ENCODE measurements at places on chromosomes 1 and 21.

DNA sequence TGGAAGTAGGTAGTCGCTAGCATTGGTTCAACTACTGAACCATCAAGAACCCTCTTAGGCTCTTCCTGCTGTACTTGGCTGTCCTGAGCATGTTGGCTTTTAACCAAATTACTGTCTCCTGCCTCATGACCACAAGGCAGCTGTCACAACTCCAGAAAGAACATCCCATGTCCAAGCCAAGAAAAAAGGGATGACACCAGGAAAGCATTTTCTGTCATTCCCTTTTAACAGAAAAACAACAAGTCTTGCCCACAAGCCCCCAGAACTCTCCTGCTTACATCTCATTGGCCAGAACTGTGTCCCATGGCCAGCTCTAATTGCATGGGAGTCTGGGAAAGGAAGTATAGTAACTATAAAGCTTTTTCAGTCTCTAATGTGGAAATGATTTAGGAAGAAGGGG is 2.4 kb upstream of the RNU5D-1 start:
- DNase-seq = no peak

GRCh38 chr21:35408401-35408800 is 359.3 kb upstream of the RUNX1 start:
- no peak for DNase-seq

- DNase-seq = no peak
These were observed 7.0 kb downstream of the IL12RB2 start for GRCh38 chr1:67314696-67315095.

- peak; percentile 73 for DNase-seq
These were observed 64.4 kb upstream of the TIAM1 start for GRCh38 chr21:31408301-31409088.

GRCh38 chr1:45394342-45394741 is 54.1 kb upstream of the MUTYH start:
- no peak for DNase-seq

DNA sequence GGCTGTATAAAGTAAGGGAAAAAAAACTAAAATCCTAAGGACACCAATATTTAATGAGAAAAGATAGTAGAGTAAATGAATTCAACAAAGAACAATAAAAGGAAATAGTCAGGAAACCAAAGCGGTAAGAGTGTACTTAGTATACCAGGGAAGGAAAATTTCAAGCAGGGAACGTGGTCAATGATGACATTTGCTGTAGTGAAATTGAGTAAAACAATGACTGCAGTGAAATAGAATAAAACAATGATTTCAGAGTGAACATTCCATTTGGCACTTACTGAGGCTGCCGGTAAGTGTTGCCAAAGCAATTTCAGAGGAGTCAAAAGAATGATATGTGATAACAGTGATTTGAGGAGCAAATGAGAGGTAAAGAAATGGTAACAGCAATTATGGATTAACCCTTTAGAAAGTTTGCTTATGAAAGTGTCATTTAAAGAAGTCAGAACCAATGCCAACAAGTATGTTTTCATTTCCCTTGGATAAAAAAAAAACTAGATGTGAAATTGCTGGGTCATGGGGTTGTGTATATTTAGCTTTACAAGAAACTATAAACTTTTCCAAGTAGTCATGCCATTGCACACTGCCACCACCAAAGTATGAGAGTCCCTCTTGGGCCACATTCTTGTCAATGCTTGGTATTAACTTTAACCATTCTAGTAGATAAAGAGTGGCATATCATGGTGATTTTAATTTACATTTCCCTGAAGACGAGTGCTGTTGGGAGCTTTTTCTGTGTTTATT is 50.5 kb downstream of the VCAM1 start:
- no peak for DNase-seq

GRCh38 chr1:25609921-25610320 is 6.7 kb upstream of the MAN1C1 start:
- DNase-seq = no peak

DNA sequence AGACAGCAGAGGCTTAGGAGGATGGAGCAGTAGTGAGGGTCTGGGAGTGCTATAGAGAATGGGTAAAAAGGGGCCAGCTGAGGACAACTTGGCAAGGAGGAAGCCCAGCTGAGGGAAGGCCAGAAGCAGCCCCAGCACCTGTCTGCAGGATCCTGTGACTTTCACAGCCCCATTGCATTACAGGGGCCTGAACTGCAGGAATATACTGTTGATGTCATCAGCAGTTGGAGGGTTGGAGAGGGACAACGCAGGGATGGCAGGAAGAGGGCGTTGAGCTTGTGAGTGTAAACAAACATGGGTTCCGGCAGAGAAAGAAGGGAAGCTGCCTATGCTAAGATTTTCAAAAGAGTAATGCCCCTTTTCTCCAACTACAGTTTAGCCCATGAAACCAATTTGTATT is 628.5 kb downstream of the SMYD3 start:
- no peak for DNase-seq

DNA sequence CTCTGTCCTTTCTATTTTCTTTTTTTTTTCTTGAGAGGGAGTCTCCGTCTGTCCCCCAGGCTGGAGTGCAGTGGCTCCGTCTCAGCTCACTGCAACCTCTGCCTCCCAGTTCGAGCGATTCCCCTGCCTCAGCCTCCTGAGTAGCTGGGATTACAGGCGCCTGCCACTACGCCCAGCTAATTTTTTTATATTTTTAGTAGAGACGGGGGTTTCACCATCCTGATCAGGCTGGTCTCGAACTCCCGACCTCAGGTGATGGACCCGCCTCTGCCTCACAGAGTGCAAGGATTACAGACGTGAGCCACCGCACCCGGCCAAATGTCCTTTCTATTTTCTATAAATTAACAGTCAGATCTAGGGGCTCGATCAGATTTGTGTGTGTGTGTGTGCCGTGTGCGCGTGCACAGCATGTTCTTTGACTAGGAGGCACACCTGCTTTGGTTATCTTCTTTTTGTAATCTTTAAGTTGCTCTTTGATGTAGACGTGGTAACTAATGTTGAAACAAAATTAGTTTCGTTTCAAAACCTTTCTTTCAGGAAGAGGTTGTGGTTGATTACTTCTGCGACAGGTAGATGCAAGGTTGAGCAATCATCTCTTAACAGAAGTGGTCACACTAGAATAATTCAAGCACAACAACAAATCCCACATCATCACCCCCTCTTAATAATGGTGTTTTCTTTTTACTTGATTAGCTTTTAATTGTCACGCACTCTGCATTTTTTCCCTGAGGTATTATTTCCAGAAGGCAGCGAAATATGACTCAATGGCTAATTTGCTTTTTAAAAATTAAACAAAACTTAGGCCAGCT is 779 bp upstream of the DEGS1 start:
- peak; percentile 15 for DNase-seq

DNA sequence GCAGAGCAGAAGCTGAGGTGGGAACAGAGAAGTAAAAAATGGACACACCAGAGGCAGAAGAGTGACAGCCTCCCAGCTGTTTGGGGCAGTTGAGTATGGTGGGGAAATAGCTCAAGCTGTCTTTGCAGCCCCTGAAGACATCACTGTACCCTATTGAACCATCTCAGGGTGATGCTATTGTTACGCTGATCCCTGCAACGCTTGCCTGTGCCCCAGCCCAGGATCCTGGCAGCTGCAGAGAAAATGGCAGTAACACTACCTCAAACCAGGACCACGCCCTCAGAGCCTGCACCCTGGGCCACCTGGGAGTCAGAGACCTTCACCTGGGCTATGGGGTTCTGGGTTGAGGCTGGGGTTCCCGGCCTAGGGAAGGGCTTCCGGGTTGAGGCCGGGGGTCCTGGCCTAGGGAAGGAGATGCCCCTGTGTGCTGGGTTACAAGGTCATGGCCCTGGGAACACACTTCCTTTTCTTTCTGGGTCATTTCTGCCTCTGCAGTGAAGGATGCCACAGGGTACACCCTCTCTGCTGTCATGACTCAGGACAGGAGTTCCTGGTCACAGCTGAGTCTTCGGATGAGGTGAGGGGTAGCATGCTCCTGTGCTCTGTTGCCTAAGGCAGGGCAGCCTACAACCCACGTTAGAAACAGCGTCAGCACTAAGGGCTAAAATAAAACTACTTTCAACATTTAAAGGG is 11.6 kb downstream of the BSND start:
- no peak for DNase-seq

- peak; percentile 70 for DNase-seq
These were observed 42.5 kb downstream of the MRAP start for GRCh38 chr21:32340863-32341848.

- peak; percentile 53 for DNase-seq
These were observed 425.5 kb downstream of the KCTD3 start for GRCh38 chr1:215992620-215993019.

DNA sequence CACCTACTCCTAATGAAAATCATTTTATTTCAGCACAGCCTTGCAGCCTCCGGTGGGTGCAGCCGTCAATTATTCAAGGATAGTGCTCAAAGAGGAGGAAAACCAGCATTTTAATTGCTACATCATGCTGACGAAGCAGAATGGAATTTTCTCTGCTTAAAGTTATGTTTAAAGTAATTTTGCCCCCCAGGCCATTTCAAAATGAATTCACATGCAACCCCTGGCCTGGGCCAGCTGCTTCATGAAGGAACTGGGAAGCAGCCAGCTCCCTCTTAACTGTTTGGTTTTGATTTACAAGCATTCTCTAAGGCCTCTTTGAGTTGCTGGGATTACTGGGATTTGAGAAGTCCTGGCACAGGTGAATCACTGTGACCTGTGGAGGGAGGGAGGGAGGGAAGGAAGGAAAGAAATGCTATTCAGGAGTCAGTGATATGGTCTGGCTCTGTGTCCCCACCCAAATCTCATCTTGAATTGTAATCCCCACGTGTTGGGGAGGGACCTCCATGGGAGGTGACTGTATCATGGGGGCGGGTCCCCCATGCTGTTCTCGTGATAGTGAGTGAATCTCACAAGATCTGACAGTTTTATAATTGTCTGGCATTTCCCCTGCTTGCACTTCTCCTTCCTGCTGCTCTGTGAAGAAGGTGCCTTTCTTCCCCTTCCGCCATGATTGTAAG is 66.0 kb downstream of the PGBD5 start:
- DNase-seq = no peak

GRCh38 chr1:44059212-44059611 is 27.9 kb upstream of the SLC6A9 start:
- no peak for DNase-seq

DNA sequence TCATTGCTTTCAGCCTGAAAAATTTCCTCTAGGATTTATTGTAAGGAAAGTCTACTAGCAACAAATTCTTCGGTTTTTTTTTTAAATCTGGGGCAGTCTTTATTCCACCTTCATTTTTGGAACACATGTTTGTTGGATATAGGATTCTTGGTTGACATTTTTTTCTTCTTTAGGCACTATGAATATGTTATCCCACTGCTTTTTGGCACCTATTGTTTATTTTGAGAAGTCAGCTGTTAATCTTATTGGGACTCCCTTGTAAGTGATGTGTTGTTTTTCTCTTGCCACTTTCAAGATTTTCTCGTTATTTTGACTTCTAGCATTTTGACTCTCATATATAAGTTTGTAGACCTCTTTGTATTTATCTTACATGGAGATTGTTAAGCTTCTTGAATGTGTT is 99.3 kb downstream of the NPHS2 start:
- DNase-seq = no peak

GRCh38 chr1:66540434-66541032 is 6.6 kb downstream of the SGIP1 start:
- DNase-seq = no peak

- DNase-seq = no peak
These were observed 321.6 kb upstream of the LRRC7 start for GRCh38 chr1:69246109-69246508.

DNA sequence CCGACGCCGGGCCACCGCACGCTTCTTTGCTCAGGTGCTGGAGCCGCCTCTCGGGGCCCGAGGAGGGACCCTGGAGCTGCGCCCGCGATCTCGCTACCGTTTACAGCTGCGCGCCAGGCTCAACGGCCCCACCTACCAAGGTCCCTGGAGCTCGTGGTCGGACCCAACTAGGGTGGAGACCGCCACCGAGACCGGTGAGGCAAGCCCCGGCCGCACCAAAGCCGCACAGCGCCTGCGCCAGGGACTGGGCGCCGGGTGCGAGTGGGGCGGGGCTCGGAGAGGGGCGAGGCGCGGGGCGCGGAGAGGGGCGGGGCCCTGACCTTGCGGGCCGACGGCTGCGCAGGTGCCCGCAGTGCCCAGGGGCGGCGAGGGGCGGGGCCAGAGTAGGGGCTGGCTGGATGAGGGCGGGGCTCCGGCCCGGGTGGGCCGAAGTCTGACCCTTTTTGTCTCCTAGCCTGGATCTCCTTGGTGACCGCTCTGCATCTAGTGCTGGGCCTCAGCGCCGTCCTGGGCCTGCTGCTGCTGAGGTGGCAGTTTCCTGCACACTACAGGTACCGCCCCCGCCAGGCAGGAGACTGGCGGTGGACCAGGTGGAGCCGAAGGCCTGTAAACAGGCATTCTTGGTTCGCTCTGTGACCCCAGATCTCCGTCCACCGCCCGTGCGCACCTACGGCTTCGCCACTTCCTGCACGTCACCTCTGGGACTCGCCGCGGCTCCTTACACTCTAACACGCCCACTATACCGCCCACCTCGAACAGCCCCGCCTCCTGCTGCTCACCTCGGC is 9.8 kb upstream of the CDC20 start:
- DNase-seq = no peak

DNA sequence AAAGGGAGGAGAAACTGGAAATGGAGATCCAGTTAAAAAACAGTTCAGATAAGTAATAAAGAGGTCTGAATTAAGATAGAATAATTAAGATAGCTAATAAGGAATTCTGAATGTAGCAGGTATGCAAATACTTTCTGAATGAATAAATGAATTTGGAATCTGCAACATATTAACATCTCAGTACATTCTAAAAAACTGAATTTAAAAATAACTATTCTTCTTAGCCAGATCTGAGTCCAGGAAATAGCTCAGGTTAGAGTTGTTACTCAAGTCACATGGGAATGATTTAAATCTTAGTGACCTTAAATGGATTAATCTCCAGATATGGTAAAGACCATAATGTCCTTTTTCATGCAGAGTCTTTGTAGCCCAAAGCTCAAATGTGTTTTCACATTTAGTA is 51.2 kb downstream of the EYA3 start:
- DNase-seq = no peak

DNA sequence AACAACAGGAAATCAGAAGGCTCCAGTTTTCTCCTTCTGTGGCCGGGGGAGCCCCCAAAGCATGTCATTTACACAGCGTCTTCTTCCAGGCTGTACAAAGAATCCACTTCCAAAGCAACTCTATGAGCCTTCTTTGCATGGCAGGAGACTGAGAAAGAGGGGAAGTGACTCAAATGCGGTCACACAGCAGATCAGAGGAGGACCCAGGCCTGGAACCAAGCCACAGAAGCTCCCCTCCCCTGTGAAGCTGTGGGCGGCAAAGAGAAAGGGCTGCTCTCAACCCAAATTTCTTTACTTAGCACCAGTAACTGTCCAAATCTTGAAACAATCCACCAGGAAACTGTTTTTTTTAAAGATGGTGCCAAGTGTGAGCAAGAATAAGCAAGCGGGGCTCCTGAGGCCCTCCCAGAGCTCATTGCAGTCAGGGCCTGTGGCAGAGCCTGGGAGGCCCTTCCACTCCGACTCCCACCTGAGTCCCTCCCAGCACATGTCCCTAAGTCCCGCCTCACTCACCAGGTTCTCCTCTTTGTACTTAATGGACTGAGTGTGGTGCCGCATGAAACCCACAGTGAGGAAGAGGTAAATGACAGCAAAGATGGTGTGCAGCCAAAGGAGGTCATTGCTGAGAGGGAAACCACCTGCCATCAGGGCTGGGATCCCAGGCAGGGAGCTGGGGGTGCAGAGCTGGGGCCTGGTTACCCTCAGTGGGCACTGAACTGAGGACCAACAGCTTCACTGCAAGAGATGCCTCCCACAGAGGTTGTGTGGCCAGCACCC is 15.9 kb downstream of the TMEM63A start:
- no peak for DNase-seq

- no peak for DNase-seq
These were observed 26.6 kb downstream of the IL6R start for GRCh38 chr1:154431586-154432373.
